Gastrocnemius medialis (tissue), 4 donors: ENCODE measurements at places on chromosomes 1 and 21. TPM values are rescaled to one million over a fixed set of nuclear protein-coding genes. Genes with fewer than 3 reads are reported as not detected.

GRCh38 chr1:10530756-10531495 lies 56.2 kb downstream of the PEX14 start:
- no peak for DNase-seq

DNA sequence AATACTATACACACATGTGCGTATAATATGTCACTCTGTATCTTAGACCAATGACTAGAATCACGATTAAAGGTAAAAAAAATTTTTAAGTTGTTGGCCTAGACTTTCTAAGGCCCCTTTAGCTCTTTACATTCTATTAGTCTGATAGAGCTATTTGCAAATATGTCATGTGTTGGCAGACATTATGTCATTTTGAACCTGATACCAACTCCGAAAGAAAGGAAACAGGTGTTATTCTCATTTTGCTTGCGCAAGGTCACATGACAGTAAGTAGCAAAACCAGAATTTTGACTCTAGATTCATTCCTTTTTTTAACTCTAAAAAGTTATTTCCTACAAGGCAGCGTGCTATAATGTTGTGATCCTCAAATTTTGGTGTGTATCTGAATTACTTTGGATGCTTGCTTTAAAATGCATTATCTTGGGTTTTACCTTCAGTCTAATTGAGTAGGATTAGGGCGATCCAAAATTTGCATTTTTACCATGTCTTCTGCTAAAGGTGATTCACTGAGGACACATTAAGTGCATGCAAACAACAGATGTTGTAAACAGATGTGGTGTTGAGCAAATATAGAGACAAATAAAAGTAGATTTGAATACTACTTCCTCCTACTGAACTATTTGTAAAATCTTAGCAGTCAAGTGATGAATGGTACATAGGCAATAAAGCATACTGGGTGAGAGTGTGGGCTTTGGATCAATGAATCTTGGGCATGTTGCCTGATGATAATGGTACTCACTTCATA lies 63.5 kb upstream of the KIAA1614 start:
- DNase-seq = no peak

DNA sequence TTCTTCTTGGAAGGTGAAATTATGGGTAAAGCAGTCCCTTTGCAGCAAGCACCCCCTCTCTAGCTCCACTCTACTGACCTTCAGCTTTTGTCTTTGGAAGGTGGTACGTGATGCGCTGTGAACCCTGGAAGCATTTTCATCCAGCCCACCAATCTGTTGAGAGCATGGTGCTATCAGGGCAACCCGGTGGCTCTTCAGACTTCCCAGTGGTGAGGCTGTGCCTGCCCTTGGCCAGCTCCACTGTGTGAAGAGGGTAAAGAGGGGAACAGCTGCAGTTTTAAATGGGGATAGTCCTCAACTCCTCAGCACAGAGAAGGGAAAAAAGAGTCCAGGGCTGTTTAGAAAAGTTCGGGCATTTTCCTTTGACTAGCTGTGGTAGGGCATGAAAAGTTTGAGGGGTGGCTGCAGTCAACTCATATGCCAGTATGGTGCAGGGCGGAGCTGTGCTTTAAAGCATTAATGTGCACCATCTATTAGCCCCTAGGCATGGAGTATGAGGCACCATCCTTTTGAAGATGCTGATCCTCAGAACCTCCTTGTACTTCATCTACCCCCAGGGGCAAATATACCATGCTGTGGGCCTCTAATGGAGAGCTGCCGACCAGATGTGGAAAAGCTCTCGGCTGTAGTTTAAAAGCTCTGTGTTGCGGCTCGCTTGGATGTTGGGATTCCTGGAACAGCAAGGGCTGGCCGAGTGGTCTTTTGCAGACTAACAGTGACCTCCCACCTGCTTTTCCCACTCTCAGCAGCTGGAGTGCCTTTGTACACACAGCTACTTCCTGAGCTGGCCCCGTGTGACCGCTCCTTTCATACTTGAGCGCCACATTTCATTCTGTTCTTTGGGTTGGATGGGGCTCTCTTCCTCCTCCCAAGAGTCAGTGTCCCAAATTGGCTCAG lies 123.0 kb downstream of the PEX14 start:
- no peak for DNase-seq

DNA sequence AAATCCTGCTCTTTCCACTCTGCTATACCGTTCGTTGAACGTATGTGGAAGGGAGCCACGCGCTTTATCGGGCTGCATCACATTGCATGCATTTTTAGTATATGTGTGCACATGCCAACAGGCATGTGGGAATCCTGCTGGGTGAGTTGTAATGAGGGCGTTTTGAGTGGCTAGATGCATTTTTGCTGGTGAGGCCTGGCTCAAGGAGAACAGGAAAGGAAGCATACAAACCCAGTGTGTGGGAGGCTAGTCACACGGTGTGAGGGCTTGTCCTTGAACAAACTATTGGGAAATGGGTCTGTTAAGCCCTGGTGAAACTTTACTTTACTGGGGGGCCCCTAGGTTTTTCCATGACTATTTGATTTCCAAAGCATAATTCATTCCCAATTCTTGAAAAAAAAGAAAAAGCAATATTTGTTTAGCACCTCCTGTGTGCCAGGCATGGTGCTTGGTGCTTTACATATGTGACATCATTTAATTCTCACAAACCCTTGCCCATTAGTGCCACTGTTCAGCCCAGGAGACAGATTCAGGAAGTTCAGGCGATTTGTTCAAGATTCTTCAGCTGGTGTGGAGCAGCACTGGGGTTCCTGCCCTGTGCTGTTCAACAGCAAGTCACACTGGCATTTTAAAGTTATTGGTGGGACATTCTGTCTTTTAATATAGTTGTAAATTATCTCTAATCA lies 25.6 kb upstream of the JUN start:
- DNase-seq = no peak

GRCh38 chr1:234271243-234271606 lies 102.0 kb upstream of the COA6 start:
- no peak for DNase-seq

GRCh38 chr1:60898987-60899386 lies 183.4 kb upstream of the NFIA start:
- DNase-seq = no peak

GRCh38 chr1:107648071-107648470 lies 316.9 kb downstream of the VAV3 start:
- no peak for DNase-seq

DNA sequence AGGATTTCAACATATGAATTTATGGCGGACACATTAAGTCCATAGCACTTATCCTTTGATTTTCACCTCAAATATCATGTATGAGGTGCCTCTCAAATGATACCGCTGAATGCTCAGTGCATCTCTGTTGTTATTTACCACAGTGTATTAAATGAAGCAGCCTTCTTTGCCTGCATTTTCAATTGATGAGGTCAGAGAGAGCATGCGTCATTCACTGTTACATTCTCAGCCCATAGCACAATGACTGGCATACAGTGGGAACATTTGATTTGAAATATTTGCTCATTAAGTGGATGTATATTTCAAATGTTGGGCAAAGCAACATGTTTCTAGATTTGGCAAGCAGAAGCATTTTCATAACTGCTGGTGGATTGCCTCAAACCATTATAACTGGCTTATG lies 45.7 kb downstream of the LRRC7 start:
- no peak for DNase-seq

DNA sequence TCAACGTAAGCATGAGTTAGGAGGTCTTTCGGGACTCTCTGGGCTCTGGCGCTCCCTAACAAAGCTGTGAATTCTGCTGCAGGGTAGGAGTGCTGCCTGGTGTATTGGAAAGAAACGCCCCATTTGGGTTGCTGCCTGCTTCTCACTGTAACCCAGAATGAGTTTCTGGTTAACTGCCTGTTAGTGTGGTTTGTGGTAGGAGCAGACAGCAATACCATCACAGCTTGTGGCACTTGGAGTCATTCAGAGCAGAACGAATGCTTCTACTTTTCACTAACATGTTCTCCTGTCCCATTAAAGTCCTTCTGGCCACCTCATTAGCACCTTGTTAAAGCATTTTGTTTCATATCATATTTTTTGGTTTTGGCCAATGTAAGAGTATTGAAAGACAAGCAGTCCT lies 18.1 kb downstream of the MAP3K7CL start:
- no peak for DNase-seq

DNA sequence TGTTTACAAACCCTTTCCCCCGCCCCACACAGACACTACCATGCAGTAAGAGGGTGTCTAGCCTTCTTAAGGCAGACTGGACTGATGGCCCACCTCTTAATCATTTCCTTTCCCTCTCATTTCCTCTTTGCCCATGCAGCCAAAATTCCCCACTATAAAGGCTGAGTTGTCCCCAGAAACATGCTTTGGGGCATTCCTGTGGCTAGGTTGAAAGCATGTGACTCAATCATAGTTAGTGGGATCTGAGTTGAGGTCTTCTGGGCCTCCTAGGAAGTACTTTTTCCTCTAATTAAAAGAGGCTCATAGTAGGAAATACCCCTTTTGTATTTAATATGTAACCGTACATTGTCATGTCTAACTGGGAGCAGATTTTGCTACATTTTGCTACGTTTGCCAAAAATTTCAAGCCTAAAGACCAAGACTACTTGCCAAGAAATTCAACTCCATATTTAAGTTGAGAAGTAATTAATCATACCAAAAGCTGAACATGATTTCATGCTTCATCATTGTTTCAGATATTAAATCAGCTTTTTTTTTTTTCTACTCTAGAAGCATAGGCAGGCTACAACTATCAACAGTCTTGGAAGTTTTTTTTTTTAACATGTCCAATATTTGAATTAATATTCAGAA lies 174.7 kb downstream of the ADGRL4 start:
- DNase-seq = no peak

DNA sequence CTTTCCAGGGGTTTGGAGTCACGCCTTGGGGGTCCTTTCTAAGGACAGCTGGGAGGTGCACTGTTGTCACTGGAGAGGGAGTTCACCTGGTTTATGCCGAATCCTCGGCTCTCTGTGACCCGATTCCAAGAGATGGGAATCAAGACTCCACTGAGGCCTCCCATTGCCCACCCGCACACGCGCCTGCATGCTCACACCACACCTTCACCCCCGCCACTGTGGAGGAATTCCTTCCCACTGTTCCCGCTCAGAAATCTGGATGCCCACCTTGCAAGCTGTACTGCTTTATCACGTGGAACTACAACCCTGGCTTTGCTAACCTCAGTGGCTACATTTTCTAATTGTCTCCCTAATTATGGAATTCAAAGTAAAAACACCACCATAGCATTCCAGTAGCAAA lies 29.2 kb downstream of the PGBD5 start:
- DNase-seq = no peak

- DNase-seq = no peak
Observed at GRCh38 chr1:201636510-201636971, 97.6 kb downstream of the NAV1 start.

The SPRR2A gene
- not detected for total RNA-seq

The FAM78B gene
- total RNA-seq = 2.6 TPM

The HES3 gene
- total RNA-seq = not detected

The FCRL3 gene
- not detected for total RNA-seq

The CNST gene
- total RNA-seq = 83.3 TPM

The NBPF1 gene
- 9.0 TPM for total RNA-seq

The RSBN1 gene
- 24.8 TPM for total RNA-seq

The GJB3 gene
- not detected for total RNA-seq
